ENCODE measurements at places on chromosomes 1 and 21. TPM values are rescaled to one million over a fixed set of nuclear protein-coding genes. Genes with fewer than 3 reads are reported as not detected.

DNA sequence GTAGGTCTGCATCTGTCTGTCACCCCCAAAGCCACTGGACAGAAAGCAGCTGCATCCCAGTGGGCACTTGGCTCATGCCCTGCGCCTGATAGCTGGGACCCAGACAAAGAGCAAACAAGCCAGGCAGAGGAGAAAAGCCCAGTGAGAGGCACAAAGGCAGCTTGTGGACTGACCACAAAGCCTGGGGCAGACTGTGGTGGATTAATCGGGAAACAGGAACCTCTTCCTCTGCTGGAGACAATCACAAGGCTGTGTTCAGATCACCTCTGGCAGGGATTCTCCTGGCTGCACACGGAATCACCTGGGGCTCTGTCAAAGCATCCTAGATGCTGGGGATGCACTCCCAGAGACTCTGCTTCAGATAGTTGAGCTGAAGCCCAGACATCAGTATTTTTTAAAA is 15.2 kb upstream of the GJB5 start:
- no peak for DNase-seq

GRCh38 chr1:23029337-23029736 is 10.1 kb downstream of the KDM1A start:
- no peak for DNase-seq

Gene IGSF5
- total RNA-seq = 4.4 TPM

Gene RNU1-2
- 1,303 TPM for total RNA-seq

Gene DIO1
- not detected for total RNA-seq
